ENCODE measurements at places on chromosomes 2 and 18. TPM values are rescaled to one million over a fixed set of nuclear protein-coding genes. Genes with fewer than 3 reads are reported as not detected.
A peak's percentile ranks its signal among the peaks of the same experiment; 100 is the strongest.

GRCh38 chr2:216023055-216023648 is 9.8 kb upstream of the MREG start:
- DNase-seq: peak; percentile 62

- DNase-seq: no peak
These were observed 7.4 kb downstream of the MYL12B start for GRCh38 chr18:3269241-3269913.

EMILIN1 gene
- total RNA-seq: 16.6 TPM

DNA sequence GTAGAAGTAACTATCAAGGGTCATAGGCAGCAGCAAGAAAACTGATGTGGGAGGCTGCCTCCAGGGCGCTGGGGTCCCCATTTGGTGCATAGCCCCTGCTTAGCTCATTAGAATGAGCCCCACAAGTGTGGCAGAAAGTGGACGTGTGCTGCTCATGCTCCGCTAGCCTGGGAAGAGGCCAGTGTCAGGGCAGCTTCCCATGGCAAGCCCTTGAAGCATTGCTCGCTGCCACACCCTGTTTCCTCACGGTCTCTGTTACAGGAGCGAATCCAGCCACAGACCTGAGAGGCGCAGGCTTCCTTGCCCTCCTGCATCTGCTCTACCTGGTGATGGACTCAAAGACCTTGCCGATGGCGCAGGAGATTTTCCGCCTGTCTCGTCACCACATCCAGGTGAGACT is 22.5 kb downstream of the ELMOD3 start:
- no peak for DNase-seq

DNA sequence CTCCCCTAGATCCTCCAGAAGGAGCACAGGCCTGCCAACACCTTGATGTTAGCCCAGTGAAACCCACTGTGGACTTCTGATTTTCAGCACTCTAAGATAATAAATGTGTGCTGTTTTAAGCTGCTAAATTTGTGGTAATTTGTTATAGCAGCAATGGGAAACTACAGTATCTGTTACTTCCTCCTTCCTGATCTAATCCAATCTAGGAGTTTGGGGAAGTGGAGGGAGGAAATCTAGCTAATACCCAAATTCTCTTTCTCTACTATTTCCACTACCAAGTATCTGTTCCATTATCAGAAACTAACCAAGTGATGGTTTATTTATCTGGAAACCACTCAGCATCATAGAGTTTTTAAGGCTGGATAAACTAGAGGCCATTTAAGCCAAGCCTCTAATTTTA is 64.9 kb downstream of the AFF3 start:
- DNase-seq: no peak

GRCh38 chr2:131413148-131413747 is 49.3 kb upstream of the RAB6D start:
- DNase-seq: peak; percentile 79

SCG2 gene
- total RNA-seq: not detected
